ENCODE measurements at places on chromosomes 1 and 21. TPM values are rescaled to one million over a fixed set of nuclear protein-coding genes. Genes with fewer than 3 reads are reported as not detected.

KRTAP11-1 gene
- not detected for total RNA-seq

OR2M5 gene
- total RNA-seq = not detected

BSND gene
- total RNA-seq = not detected

UMODL1 gene
- total RNA-seq = 0.22 TPM

NBPF10 gene
- total RNA-seq = 2.1 TPM

GJB4 gene
- total RNA-seq = not detected

NTMT2 gene
- total RNA-seq = not detected

PRPF38A gene
- total RNA-seq = 20.9 TPM

PPIAL4G gene
- total RNA-seq = not detected

LRRIQ3 gene
- total RNA-seq = 1.7 TPM

THEM5 gene
- not detected for total RNA-seq

ANGPTL1 gene
- total RNA-seq = 0.13 TPM

IL10 gene
- total RNA-seq = not detected

SFN gene
- total RNA-seq = not detected

ADAMTS5 gene
- total RNA-seq = 1.1 TPM

SH3BGR gene
- 5.2 TPM for total RNA-seq

LCE1D gene
- not detected for total RNA-seq

HUNK gene
- 13.6 TPM for total RNA-seq

CFAP74 gene
- not detected for total RNA-seq

FAM72B gene
- 9.6 TPM for total RNA-seq

NEK2 gene
- 75.1 TPM for total RNA-seq

TMEM39B gene
- 5.8 TPM for total RNA-seq

CYYR1 gene
- 22.3 TPM for total RNA-seq

HSF2BP gene
- 2.8 TPM for total RNA-seq

FAM151A gene
- total RNA-seq = not detected

RBBP5 gene
- 30.2 TPM for total RNA-seq

HSPG2 gene
- total RNA-seq = 62.3 TPM

VSIG8 gene
- not detected for total RNA-seq

RNASEL gene
- total RNA-seq = 11.5 TPM

MCOLN2 gene
- 1.4 TPM for total RNA-seq

IGSF9 gene
- 0.16 TPM for total RNA-seq

ZNF593OS gene
- 0.24 TPM for total RNA-seq

C1QA gene
- total RNA-seq = not detected

Measured in SJSA1 (cell line).